ENCODE measurements at places on chromosomes 5 and 9.

DNA sequence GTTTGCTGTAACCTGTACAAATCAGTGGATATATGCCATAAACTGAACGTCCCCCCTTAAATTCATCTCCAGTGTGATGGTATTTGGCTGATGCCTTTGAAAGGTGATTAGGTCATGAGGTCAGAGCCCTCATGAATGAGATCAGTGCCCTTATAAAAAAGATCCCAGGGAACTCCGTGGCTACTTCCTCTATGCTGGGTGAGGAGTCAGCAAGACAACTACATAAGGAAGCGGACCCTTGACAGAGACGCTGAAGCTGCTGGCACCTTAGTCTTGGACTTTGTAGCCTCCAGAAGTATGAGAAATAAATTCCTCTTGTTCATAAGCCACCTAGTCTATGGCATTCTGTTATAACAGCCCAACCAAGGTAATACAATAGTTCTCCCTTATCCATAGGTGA, 215.1 kb upstream of the ZNF608 start:
- no peak for DNase-seq

DNA sequence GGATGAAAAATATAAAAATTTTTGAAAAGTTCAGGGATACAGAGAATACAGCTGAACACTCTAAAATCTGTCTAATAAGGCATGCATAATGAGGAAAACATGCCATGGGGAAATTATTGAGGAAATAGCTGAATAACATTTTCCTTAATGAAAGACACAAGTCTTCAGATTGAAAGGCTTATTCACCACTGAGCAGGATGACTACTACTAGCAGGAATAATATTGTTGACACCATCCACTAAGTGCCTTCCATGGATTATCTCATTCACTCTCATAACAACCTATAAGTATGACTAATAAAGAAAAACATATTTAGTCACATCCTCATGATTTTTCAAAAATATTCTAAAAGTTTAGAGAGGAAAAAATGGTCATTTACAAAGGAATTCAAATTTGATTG, 96.7 kb upstream of the FER start:
- no peak for DNase-seq

GRCh38 chr5:149610589-149611255, 29.4 kb downstream of the ARHGEF37 start:
- DNase-seq: no peak

DNA sequence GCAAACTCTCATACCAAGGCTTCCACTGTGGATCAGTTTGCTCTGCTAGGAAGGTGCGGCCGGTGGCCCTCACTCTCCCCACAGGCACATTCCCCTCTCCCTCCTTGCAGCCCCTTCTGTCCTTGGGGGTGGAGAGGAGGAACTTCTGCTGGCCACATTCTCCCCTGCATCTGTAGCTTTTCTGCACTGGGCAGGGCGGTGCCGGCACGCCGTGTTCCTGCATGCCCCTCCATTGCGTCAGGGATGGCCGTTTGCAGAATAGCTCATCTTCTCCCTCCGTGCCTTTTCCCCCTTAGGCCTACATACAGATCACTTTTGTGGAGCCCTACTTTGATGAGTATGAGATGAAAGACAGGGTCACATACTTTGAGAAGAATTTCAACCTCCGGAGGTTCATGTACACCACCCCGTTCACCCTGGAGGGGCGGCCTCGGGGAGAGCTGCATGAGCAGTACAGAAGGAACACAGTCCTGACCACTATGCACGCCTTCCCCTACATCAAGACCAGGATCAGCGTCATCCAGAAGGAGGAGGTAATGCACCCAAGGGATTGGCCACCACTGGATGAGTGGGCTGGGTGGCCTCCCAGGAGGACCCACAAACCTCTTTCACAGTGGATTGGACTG, 231.5 kb downstream of the DOCK8 start:
- no peak for DNase-seq

DNA sequence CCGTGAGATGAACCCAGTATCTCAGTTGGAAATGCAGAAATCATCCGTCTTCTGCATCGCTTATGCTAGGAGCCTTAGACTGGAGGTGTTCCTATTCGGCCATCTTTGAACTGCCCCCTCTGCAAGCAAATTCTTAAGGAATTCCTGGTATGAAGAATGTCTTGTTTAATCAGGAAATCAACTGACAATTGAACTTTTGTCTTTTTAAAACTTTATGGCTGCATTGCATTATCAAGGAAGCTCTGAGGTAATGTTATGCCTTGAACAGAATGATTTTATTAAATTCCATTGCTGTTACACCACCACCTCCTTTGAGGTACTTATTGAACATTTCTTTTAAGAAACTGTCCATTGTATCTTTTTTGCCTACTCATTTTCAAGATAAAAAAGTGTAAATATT, 1915.7 kb upstream of the CDH9 start:
- DNase-seq: no peak

GRCh38 chr9:71122421-71122820, 1.0 kb upstream of the TRPM3 start:
- DNase-seq: no peak

DNA sequence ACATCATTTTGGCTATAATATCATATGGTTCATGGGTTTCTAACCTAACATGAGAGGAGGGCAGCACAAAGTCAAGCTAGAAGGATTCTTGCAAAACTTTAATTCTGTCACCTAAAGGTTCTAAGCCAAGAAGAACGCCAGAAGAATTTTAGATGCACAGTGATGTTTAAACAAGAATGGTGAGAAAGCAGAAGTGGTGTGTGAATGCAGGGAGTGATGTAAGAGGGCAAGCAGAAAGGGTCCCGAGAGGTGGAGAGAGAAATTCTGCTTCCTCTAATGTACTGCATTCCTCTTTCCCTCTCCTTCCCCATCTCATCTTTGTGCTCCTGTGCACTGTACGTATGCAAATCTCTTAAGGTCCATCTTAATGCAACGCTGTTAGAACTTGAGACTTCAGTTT, 2.1 kb upstream of the TRMO start:
- DNase-seq: no peak

GRCh38 chr5:172707285-172708182, 63.5 kb downstream of the DUSP1 start:
- DNase-seq: no peak

Data from T-helper 22 cell (primary cell).